ENCODE measurements at places on chromosomes 7 and 10. TPM values are rescaled to one million over a fixed set of nuclear protein-coding genes. Genes with fewer than 3 reads are reported as not detected.

GRCh38 chr7:69883399-69883891 is 285.2 kb downstream of the AUTS2 start:
- DNase-seq, result no peak
- no peaks in the 10 kb centered on the region for H3K27me3 ChIP-seq

DNA sequence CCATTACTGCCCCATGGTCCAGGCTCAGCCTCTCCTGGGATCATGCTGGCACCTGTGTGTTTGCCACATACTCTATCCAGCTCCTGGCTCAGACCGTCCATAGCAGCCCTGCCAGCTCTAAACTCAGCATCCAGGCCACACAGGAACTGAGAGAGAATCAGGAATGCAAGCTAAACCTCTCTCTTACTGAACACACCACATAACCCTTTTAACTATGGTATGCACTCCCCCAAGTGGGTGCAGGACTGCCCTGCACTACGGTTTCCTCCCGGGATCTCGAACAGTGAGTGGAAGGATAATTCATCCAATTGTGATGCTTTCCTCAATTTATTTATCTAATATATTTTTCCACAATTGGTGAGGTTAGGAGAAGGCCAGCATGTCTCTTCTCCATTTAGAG is 17.1 kb upstream of the ZNF800 start:
- no peak overlapping the region for H3K27ac ChIP-seq
- no peaks in the 10 kb centered on the region for H3K36me3 ChIP-seq
- H3K27me3 ChIP-seq, result peaks cover 48% of the 10 kb centered on the region
- DNase-seq, result no peak

DNA sequence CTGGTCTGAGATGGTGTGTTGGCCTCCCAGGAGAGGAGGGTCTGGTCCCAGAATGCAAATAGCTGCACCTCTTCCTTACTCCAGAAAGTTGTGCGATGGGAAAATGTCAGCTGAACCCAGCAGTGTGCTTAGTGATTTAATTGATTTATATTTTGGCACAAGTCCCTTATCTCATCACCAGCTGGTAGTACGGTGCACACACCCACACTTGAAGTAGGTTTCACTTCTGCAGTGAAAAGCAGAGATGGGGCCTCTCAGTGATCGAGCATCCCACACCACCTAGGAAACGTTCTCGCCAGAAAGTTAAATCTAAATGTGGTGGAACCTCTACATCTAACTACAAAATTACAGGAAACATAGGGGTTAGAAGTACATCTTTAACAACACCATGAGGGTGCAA is 80.4 kb downstream of the UBE3C start:
- no peak overlapping the region for H3K27ac ChIP-seq
- H3K4me1 ChIP-seq, result no peaks in the 10 kb centered on the region
- H3K27me3 ChIP-seq, result no peaks in the 10 kb centered on the region
- DNase-seq, result no peak
- H3K36me3 ChIP-seq, result peaks cover 16% of the 10 kb centered on the region

GRCh38 chr10:62899311-62899710 is 83.1 kb upstream of the EGR2 start:
- H3K4me3 ChIP-seq, result no peak overlapping the region
- H3K4me1 ChIP-seq, result peaks cover 5% of the 10 kb centered on the region

C10orf67 gene
- total RNA-seq, result 0.38 TPM

DNA sequence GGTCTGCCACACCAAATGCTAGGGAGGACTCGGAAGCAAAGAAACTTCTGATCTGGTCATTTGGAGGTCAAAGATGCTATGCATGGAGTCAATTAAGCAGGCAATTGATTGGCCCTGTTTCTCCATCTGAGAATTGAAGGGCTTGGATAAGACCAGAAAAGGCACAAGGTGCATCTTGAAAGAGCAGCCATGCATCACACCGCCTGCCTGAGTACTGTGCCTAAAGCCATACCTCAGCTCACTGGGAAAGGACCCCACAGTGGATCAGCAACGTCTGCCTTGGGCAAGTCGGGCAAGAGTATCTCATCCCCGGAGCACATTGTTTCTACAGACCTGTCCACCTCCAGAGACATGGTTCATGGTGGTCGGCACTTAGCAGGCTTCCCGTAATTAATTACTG is 42.4 kb downstream of the DLG5 start:
- no peak overlapping the region for H3K4me3 ChIP-seq
- peaks cover 6% of the 10 kb centered on the region for H3K36me3 ChIP-seq
- peaks cover 55% of the 10 kb centered on the region for H3K4me1 ChIP-seq
- no peak for DNase-seq
- H3K27ac ChIP-seq, result no peak overlapping the region

DNA sequence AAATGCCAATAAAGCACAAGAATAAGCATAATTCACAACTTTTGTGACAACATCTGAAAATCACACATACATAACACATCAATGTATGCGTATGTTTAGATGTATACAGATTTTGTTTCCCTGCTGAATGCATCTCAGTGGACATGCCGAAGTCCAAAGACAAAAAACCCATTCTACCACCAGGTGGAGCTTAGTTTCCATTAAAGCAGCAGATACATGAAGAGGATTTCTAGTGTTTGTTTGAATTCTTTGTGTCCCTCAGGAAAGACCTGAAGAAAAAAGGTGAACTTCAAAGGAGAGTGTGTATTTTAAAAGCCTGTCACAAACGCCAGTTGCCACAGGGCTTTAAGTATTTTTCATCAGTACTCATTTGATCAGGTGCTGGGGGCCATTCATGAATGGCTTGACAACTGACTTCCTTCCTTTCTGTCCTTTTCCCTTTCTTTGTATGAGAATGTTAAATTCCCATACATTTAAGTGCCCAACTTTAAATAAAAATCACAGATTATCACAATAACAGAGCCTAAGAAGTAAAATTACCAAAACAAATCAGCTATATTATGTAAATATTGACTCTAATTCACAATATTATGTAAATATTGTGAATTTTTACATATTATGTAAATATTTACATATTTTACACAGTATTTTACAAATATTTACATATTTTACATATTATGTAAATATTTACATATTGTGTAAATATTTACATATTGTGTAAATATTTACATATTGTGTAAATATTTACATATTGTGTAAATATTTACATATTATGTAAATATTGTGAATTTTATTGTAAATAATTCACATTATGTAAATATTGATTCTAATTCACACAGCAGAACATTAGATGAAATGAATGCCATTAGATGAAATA is 343.0 kb downstream of the CRPPA start:
- peaks cover 2% of the 10 kb centered on the region for H3K36me3 ChIP-seq
- no peak overlapping the region for H3K27ac ChIP-seq
- H3K27me3 ChIP-seq, result no peaks in the 10 kb centered on the region
- no peak overlapping the region for H3K4me3 ChIP-seq

C10orf143 gene
- 3.6 TPM for total RNA-seq

C10orf53 gene
- not detected for total RNA-seq

- peak; percentile 32 for DNase-seq
- no peaks in the 10 kb centered on the region for H3K27me3 ChIP-seq
- H3K4me3 ChIP-seq, result peak overlapping the region; percentile 60
- H3K4me1 ChIP-seq, result peaks cover 12% of the 10 kb centered on the region
Observed at GRCh38 chr10:120950051-120950561, 98.9 kb downstream of the WDR11 start.

DNA sequence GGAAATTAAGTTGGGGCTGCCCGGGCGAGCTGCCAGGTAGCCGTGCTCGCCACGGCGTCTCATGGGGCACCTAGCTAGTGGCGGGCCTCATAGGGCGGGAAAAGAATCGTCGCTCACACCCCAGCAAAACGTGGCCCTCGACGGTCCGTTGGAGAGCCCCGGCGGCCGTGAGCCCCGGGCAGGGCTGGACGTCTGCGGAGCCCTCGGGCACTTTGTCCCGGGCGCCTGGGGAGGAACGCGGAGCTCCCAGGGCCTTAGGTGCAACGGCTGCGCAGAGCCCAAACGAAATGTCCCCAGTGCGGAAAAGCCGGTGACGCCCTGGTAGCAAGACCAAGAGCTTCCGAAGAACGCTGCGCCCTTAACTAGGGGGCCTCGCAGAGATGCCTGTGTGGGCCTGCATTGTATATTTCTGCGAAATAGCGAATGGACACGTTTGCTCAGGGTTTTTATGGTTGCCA is 866 bp upstream of the SFMBT2 start:
- peaks cover 19% of the 10 kb centered on the region for H3K4me1 ChIP-seq
- DNase-seq, result no peak
- no peak overlapping the region for H3K27ac ChIP-seq
- H3K36me3 ChIP-seq, result no peaks in the 10 kb centered on the region

DNA sequence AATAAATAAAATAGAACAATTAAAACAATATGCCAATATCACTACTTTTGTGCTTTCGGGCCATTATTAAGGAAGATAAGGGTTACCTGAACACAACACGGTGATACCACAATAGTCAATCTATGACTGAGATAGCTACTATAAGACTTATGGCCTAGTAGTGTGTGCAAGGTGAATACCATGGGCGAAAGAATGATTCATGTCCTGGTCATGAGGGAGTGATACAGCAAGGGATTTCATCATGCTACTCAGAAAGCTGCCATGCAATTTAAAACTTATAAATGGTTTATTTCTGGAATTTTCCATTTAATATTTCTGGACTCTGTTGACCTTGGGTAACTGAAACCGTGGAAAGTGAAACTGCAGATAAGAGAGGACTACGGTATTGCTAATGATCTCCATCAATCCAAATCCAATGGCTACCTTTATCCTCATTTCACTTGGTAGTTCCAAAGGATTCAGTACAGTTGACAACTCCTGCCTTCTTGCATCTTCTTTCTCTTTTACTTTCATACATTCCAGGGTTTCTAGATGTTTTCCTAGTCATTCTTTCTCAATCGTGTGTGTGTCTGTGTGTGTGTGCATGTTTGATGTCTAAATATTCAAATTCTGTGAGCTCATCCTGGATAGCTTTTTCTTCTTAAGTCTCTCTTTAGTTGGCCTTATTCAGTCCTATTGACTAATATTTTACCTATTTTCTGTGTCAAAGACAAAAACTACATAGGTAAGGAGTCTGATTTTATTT is 100.5 kb upstream of the MAGI2 start:
- H3K36me3 ChIP-seq, result no peaks in the 10 kb centered on the region
- H3K4me3 ChIP-seq, result no peak overlapping the region
- H3K4me1 ChIP-seq, result no peaks in the 10 kb centered on the region
- no peaks in the 10 kb centered on the region for H3K27me3 ChIP-seq
- no peak for DNase-seq

SPDYE2 gene
- total RNA-seq, result not detected

- no peaks in the 10 kb centered on the region for H3K27me3 ChIP-seq
- H3K4me3 ChIP-seq, result no peak overlapping the region
- no peak overlapping the region for H3K27ac ChIP-seq
- peaks cover 13% of the 10 kb centered on the region for H3K4me1 ChIP-seq
Observed at GRCh38 chr10:43370671-43371215, 693 bp upstream of the FXYD4 start.

ZNF804B gene
- total RNA-seq, result not detected

- H3K27me3 ChIP-seq, result peaks cover 2% of the 10 kb centered on the region
- H3K36me3 ChIP-seq, result no peaks in the 10 kb centered on the region
- no peak overlapping the region for H3K27ac ChIP-seq
- DNase-seq, result no peak
- H3K4me3 ChIP-seq, result no peak overlapping the region
Observed at GRCh38 chr10:70807556-70807955, 8.2 kb upstream of the SGPL1 start.

IL2RA gene
- total RNA-seq, result not detected

TUBB8 gene
- total RNA-seq, result 0.77 TPM

DNA sequence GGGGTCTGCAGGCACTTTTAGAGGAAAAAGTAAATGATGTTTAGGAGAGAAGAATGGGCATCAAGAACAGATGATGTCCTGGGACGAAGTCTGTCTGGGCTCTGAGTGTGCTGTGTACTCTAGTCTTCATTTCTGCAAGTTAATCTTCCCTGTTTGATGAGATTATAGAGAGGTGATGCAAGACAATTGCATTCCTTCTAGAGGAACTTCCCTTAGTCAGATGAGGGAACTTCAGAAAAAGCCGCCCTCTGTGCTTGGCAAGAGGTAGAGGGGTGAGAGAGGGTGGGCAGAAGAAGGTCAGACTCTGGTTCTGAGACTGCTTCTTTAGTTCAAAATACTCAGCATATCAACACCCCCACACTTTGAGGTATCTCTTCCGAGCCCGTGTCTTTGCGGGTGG is 797.9 kb downstream of the LRMDA start:
- no peaks in the 10 kb centered on the region for H3K27me3 ChIP-seq
- H3K4me1 ChIP-seq, result peaks cover 23% of the 10 kb centered on the region
- DNase-seq, result no peak

GRCh38 chr7:1545417-1546246 is 10.4 kb downstream of the TMEM184A start:
- H3K36me3 ChIP-seq, result no peaks in the 10 kb centered on the region
- H3K27me3 ChIP-seq, result no peaks in the 10 kb centered on the region
- H3K27ac ChIP-seq, result no peak overlapping the region
- no peaks in the 10 kb centered on the region for H3K4me1 ChIP-seq
- H3K4me3 ChIP-seq, result no peak overlapping the region

DNA sequence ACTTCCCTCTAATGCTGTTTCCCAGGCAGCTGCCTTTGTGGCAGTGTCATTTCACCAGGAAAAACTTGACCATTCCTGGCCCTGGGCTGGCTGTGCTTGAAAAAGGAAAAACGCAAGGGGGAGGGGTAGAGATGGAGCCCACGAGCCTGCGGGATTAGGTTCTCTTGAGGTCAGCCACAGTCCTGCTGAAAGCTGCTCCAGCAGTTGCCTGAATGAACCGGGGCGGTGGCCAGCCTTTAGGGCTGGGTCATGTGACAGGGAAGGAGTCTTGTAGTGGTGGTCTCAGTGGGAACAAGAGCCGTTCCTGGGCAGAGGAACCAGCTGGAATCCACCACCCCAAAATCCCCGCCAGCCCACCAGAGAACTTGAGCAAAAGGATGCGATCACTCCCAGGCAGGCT is 51.2 kb upstream of the LRRC4 start:
- H3K4me3 ChIP-seq, result no peak overlapping the region
- peaks cover 1% of the 10 kb centered on the region for H3K36me3 ChIP-seq
- no peak for DNase-seq
- H3K27me3 ChIP-seq, result no peaks in the 10 kb centered on the region
- no peaks in the 10 kb centered on the region for H3K4me1 ChIP-seq

DNA sequence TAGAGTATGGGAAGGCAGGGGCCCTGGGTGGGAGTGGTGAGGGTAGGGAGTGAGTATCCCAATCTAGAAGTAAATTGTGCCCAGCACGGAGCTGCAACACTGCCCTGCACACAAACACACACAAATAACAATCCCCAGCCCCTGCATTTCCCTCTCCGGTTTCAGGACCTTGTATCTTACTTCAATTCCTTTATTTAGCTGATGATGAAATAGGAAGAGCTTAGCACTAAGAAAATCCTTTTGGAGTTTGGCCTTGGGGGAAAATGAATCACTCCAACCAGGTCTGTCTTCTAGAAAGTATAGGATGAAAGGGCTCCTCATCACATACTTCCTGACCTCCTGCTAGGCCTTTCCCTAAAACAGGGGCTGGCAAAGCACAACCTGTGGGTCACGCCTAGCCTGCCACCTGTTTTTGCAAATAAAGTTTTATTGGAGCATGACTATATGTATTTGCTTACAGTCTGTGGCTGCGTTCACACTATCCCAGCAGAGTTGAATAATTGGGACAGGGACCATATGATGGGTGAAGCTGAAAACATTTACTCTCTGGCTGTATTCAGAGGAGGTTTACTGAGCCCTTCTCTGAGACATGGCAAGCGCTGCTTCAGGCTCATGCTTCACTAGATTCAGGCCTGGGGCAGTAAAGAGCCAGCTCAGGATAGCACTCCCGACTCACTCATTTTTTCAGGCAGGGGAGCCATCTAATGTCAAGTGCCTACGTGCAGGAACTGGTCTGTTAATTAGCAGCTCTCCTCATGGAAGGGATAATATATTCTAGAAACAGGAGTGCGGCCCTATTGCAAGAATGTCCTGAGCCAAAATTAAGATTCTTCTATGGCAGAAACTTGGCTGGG is 111.0 kb downstream of the EGFR start:
- no peak overlapping the region for H3K4me3 ChIP-seq
- peaks cover 8% of the 10 kb centered on the region for H3K4me1 ChIP-seq
- no peaks in the 10 kb centered on the region for H3K36me3 ChIP-seq
- DNase-seq, result no peak
- no peaks in the 10 kb centered on the region for H3K27me3 ChIP-seq
- H3K27ac ChIP-seq, result no peak overlapping the region
